ENCODE measurements at places on chromosomes 12 and 14.
A peak's percentile ranks its signal among the peaks of the same experiment; 100 is the strongest.

DNA sequence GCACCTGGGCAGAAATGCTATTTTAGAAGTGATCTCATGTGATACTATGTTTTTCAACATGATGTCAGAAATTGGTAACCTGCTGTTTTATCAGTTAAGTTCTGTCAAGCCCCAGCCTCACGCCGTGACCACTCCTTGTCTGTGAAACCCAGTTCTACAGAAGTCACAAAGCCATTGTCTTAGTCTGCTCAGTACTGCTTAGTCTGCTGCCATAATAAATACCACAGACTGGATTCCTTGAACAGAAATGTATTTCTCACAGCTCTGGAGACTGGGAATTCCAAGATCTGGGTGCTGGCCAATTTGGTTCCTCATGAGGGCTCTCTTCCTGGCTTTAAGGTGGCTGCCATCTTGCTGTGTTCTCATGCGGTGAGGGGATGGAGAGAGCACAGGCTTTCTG, 176.9 kb downstream of the PRKCH start:
- peak; percentile 80 for DNase-seq

GRCh38 chr14:66735853-66736252, 227.9 kb downstream of the GPHN start:
- DNase-seq = no peak

- no peak for DNase-seq
Measured at GRCh38 chr14:101761881-101762529, 496 bp downstream of the PPP2R5C start.

DNA sequence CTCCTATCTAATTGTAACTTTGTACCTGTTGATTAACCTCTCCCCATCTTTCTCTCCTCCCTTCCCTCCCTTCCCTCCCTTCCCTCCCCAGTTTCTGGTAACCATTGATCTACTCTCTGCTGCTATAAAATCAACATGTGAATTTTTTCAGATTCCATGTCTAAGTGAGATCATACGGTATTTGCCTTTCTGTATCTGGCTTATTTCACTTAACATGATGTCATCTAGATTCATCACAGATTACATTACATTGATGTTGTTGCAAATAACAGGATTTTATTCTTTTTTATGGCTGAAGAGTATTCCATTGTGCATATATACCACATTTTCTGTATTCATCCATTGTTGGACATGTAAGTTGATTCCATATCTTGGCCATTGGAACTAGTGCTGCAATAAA, 68.0 kb upstream of the FBXO33 start:
- no peak for DNase-seq

DNA sequence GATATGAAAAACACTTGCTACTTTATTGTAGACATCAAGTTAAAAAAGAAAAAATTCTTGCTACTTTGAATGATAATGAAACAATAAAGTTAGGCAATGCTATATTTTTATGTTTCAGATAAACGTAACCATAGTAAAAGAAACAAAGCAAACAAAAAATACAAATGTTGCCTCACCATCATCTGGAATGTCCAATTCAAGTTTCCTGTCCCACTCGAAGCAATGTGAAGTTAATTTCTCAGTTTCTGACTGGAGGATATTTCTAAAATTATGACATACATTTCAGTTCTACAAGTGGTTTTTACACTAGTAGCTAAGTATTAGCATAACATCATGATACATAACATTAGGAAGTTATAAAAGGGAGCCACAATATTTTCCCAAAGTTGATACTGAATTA, 20.9 kb downstream of the DLGAP5 start:
- DNase-seq = no peak

DNA sequence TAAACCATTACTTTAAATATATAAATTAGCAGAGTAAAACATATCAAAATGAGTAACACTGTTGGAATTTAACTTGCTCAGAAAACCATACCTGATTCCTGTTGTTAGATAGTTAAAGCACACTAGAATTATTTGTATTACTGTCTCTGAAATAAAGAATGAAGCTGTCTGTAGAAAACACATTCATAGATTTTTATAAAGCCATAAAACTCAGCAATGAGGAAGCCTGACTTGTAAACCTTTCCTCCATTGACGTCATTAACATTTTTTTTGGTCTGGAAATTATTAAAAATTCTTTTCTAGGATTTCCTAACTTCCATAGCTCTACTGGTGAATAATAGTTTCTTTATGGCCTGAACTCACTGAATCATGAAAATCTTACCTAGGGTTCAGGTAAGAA, 147.6 kb downstream of the BRMS1L start:
- no peak for DNase-seq

GRCh38 chr12:106845902-106846301, 71.4 kb downstream of the RIC8B start:
- no peak for DNase-seq

- no peak for DNase-seq
Measured at GRCh38 chr14:50601394-50601793, 41.4 kb downstream of the ATL1 start.

GRCh38 chr12:92034858-92035401, 110.7 kb downstream of the BTG1 start:
- DNase-seq = no peak

GRCh38 chr12:112907415-112908157, 824 bp downstream of the OAS1 start:
- no peak for DNase-seq

DNA sequence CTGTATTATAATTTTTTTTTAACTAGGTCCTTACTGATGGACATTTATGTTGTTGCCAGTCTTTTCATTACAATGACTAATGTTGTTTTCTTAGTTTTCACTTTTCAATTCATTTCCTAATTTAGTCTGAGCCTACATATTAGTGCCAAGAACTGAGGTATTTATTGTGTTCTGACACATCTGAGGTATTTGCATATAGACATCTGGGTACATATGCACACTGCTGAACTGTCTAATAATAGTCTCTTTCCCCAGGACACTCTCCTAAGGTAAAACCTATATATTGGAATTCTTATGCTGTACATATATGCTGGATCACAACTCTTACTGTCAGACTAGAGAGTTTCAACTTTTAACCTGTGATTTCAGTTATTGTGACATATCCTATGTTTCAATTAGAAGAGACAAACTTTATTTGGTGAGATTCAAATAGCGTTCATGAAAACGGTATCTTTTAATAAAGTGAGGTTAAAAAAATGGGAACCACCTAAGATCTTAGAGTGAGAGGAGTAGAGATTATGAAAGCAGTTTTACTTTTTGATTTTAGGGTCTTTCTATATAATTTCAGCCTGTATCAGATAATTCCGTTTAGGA, 263.2 kb downstream of the RAD51B start:
- DNase-seq = no peak

DNA sequence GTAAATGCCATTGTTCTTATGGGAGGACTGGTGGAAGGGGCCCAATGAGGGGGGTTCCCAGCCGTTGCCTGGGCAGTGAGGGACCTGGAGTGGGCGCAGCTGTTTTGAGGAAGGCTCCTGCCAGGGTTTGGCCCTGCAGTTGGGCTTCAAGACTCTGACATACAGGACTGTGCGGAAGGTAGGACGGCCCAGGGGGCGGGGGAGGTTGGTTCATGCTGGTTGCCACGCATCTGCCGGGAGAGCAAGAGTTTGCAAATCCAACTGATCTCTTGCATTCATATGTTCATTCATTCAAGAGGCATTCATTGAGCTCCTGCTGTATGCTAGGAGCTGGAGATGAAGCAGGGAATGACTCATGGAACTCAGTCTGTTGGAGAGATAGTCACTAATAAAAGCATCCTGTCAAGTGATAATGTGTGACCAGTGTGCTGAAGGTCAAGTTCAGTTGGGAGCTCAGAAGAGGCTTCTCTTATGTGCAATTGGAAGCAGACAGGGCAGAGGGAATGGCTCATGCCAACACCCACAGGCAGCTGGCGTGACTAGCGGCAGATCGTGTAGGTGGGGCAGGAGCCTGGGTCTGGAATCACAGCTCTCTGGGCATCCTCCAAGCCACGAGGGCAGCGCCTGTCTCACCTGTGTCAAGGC, 7.8 kb downstream of the SH2B3 start:
- DNase-seq = no peak

- DNase-seq = no peak
Measured at GRCh38 chr14:53893374-53893773, 63.3 kb downstream of the BMP4 start.

DNA sequence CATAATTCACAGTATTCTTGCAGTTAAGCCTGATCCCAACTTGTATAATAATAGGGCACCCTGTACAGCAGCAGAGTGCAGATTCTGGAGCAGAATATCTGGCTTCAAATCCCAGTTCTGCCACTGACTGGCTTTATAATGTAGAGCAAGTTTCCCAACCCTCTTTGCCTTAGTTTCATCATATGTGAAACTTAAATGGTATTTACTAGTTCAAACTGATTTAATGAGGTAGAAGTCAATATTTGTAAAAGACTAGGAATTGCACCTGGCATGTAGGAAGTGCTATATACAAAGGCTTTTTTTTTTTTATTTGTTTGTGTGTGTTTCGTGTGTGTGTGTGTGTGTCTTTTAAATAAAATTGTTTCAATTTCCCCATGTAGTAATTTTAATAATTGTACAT, 125.9 kb downstream of the CCER1 start:
- no peak for DNase-seq

DNA sequence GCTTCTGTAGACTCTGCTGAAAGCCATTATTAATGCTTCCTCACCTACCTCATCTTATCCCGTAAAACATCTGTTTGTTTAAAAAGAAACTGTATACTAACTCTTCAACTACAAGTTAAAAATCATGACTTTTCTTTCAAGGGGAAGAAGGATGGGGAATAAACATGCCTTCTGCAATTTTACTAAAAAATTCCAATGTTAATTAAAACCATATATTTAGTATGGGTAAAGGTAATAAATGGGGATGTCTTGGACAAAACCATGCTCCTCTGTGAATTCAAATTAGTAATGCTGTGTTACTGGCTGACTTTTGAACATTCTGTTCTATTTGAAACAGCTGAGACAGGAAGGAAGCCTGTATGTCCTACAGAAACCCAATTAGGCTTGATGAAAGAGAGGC, 311.1 kb upstream of the DIO2 start:
- no peak for DNase-seq

DNA sequence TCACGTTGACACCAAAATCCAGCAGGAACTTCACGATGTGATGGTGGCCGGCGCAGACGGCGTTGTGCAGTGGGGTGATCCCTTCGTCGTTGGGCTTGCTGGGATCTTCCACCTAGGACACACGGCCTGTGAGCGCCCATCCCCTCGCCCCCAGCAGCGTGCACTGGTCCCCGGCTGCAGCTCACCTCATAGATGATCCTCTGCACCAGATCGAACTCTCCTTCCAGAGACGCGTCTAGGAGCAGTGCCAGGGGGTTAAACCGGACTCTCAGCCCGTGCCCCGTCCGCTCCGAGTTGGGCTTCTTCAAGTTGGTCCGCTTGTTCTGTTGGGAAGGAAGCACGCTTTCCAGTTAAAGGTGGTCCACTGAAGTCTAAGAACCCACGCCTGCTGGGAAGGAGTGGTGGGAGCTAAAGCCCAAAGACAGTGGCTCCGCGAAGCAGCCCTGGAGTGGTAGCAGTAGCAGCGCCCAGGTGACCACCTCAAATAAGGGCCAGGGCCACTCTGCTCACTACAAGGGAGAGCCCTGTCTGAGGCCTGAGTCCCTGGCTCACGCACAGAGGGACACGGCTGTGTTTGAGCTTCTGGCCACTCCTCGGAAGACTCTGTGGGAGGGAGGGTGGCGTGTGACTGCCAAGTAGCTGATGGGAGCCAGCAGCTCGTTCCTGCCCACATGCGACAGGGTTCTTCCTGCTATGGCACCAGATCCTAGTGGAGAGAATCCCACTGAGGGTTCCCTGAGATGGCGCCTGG, 23.3 kb downstream of the ZFYVE21 start:
- no peak for DNase-seq

GRCh38 chr12:111448846-111449790, 43.4 kb downstream of the SH2B3 start:
- DNase-seq = no peak

Data from retinal pigment epithelial cell (primary cell).